ENCODE measurements at places on chromosomes 11 and 22.

DNA sequence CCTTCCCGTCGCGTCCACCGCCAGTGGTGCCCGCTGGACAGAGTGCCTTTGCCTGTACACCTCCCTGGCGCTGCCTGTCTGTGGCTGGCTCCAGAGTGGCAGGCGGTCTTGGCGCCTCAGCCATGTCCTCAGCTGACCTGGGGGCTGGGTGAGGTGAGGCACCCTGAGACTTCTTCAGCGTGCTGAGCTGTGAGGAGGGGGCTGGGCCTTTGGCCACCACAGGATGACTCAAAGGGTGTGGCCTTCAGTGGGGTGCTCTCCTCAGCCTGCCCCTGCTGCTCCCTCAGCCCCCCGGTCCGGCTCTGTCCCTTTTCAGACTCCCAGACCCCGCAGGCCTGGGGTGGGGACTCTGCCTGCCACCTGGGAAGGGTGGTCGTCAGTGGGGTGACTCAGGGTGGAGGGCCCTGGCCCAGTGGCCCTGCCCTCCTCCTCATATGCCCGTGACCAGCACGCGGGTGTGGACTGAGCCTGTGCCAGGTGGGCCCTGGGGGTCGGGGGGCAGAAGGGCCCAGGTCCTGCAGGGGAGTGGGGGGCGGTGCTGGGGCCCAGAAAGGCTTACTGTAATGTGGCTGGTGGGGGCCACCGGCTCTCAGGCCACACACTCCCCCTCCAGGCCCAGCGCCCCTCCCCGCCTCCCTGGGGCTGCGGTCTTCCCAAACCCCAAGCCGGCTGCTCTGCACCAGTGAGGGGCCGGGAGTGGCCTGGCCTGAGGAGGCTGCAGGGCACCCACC is 15.9 kb downstream of the CRELD2 start:
- DNase-seq = no peak

DNA sequence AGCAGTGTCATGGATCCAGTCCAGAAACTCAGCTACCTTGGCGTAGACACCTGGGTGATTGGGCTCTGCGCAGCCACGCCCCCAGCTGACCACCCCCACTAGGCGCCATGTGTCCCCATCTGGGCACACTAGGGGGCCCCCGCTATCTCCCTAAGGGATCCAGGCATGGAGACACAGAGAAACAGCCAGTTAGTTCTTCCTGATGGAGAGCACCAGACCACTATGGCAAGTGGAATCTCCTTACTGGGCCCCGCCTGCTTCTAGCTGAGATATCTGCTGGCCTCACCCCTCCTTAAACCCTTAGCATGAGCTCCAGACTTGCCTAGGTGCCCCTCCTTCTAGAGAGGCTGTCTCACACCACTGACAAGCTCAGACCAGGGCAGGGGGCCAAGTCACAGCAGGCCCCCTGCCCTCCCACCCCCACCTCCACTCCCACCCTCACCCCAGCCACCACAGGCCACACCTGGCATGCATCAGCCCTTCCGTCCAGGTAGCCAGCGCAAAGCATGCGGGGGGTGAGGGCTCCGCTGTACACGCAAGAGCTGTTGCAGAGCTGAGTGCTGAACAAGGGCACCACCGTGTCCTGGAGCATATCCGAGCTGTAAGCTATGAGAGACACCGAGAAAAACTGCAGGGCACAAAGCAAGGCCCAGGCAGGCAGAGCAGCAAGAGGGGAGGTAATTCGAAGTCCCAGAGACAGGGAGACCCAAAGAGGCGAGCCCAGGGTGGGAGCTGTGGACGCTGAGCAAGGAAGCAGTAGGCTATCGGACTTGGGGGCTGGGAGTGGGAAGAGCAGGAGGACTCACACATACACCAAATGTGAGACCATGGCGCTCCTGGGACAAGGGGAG is 16.1 kb downstream of the TMPRSS5 start:
- no peak for DNase-seq

DNA sequence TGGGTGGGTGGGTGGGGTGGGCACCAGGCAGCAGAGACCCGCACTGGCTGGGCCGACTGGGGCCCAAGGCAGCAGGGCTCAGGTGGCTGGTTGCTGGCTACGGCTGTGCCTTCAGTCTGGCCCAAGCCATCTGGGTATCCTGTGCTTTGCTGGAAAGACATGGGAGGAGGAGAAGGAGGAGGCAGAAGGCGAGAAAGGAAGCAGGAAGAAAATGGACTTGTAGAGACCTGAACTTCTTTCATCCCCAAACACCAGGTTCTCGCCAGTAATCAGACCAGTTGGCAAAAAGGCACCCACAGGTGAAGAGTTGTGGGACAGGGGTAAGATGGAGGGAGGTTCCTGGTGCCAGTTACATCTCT is 78.8 kb downstream of the IGLL1 start:
- DNase-seq = no peak

GRCh38 chr11:96326959-96327358 is 16.0 kb downstream of the MAML2 start:
- peak; percentile 32 for DNase-seq

- no peak for DNase-seq
These were observed 44.7 kb upstream of the CAPRIN1 start for GRCh38 chr11:34006876-34007275.

DNA sequence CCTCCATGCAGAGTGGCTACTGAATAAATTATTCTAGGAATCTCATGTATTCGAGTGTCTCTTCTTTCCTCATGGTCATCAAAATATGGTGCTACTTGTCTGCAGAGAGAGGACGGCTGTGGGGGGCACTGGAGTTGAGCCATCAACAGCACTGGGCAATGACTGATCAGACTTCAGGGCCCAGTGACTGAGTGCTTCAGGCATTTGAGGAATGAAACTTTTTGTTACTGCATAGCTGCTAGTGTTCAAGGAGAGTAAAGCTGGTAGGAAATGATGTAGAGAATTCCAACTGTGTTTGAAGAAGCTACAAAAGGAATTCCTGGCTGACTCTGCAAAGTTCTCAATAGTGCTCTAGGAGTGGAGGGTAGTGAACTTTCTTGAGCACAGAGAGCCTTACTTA is 277.7 kb downstream of the CADM1 start:
- no peak for DNase-seq

DNA sequence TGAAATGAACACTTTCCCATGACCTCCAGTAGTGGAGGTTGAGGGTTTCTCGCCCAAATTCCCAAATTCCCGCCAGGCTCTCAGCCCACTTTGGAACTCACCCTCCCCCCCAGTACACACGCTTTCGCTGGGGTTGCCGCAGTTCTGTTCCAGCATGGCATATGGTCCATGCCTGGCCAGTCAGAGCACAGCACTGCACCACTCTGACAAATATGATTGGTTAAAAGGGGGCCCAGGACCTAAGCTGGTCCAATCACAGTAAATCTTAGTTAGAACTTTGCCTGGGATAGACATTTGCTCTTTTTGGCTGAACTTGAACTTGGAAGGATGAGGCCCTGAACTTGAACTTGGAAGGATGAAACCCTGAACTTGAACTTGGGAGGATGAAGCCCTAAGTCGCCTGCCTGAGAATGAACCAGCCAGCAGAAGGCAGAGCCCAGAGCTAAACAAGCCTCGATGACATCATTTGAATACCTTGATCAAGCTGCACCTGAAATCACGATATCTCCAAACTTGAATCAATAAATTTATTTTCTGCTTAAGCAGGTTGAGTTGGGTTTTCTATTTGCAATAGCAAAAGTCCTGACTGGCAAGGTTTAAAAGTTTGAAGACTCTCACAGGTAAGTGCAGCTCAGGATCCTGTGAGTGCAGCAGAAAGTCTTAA is 12.6 kb upstream of the SSTR3 start:
- no peak for DNase-seq

Measured in cerebellum (tissue), 4 donors.